ENCODE measurements at places on chromosomes 11 and 22.

DNA sequence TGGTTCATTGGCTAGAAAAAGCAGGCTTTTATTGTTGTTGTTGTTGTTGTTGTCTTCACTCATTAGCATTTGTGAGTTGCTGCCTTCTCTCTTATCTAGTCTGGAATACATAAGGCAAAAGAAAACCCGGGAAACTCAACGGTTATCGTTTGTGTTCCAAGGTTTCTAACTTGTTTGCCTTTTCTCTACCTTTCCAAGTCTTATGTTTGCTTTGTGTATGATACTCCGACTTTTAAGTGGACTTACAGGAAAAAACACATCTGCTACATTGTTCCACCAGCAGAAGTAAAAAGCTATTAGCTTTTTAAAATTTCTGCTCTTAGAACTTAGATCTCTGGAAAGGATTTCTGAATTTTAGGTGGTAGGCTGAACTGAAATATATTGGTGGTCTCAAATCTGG, 27.0 kb upstream of the HIKESHI start:
- no peak for DNase-seq

DNA sequence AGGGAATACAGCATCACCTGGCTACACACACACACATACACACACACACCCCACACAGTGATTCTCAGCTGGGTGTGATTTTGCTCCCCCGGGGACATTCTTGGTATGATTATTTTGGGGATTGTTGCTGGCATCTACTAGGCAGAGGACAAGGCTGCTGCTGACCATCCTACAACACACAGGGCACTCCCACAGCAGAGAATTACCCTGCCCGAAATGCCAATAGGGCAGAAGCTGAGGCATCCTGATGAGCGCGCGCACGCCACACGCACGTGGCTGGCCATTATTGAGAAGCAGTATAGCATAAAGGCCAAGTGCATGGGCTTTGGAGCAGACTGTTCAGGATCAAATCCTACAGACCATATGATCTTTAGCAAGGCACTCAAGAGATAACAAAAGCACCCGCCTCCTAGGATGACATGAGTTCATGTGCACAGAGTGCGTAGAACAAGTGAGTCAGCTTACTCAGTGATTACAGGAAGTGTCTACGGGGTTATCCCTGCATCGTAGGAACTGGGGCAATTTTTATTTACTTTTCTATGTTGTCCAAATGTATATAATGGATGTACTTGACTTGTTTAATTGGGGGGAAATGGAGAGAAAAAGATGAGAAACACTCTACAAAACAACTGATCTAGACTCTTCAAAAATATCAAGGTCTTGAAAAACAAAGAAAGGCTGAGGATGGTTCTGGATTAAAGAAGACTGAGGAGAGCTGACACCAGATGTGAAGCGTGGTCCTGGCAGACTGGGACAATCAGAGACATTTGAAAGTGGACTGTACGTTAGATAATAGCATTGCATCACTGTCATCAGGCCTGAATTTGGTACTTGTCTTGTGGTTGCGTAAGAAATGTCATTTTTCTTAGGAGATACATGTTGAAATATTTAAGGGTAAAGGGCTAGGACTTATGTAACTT, 7.2 kb upstream of the EHD1 start:
- no peak for DNase-seq

DNA sequence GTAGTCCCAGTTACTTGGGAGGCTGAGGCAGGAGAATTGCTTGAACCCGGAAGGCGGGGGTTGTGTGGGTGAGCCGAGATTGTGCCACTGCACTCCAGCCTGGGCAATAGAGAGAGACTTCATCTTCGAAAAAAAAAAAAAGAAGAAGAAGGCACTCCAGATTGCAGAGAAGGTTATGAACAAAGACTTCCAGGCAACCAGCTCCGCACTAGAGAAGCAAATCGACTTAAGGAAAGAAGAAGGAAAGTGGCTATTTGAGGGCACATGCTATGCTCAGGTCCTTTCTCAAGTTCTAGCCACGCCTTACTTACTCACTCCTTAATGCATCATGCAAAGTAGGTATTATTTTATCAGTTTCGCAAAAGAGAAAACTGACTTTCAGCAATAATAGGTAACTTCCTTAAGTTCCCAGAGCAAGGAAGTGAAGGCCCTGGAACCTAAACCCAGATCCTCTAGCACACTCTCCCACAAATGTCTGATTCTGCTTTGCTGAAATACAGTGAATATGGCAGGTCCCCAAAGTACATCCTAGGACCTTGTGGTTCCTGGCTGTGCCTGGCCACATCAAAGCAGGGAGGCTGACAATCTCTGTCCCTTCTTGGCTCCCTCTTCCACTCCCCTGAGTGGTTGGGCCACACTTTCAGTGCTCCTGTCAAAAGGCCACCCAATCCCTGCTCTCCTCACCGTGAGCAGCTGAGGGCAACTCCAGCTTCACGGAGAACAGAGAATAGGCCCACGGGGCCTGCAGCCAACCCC, 14.2 kb downstream of the CD3E start:
- DNase-seq = no peak

DNA sequence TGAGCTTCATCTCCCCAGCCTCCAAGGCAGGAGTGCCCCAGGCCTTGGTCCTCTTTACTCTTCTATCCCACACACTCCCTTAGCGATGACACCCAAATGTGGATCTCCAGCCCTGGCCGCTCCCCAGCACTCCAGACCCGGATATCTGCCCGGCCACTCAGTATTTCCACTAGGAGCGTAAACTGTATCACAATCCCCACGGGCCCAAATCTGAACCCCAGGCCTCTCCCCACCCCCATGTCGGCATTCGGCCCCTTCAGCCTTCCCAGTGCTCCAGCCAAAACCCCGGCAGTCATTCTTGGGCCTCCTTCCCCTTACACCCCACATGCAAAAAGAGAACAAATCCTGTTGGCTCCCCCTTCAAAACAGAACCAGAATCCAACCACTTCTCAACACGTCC, 20.8 kb downstream of the WNT11 start:
- DNase-seq = no peak

DNA sequence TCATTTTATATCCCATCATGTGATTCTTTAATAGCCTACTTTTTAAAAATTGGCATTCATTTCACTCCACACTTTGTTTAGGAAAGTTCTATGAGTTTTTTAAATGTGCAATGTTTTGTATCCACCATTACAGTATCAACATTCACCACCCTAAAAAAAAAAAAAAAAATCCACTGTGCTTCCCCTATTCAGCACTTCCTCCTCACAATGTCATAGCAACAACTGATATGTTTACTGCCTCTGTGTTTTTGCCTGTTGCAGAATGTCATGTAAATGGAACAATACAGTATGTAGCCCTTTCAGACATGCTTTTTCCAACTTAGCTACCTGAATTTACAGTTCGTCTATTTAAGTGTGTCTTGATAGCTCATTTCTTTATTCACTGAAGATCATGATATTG, 754.2 kb downstream of the FAM181B start:
- no peak for DNase-seq

DNA sequence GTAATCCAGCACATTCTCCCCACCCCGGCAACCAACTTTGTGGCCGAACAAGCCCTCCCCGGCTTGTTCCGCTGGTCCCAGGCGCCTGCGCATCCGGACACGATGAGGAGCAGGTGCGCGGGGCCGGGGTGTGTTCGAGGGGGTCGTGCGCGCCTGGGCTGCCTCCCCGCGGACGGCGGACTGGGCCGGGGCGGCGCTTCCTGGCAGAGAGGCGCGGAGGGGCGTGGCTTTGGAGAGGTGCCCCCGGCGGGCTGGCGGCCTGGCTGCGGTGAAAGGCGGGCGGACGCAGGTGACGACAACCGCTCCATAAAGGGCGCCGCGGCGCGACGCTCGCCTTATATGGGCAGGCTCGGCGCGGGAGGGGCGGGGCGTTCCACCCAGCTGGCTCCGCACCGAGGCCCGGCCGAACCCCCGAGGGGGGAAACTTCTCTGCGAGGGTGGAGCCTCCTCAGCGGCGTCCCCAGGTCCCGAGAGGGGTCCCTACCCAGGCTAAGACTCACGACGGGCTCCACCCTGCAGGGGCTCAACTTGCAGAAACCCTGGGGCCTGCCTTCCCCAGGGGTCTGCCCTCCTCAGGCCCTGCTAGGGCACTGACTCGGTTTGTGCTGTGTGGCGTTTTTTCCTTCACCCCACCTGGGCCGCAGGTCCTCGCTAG, 26.4 kb downstream of the TXN2 start:
- DNase-seq = peak; percentile 91

DNA sequence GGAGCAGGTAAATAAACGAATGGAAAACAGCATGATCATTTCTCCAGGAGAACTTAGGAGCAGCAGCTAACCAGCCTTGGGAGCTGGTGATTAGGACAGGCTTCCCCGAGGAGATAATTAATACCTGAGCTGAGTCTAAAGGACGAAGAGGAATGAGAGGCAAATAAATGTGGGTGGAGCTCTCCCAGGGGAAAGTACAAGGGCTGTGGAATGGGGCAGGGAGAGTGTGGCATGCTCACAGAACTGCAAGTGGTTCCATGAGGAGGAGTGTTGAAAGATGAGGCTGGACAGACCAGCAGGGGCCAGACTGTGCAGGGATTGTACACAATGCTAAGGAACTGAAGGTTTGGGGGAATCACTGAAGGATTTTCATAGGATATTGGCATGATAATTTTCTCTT, 14.2 kb upstream of the TLCD5 start:
- DNase-seq = no peak

DNA sequence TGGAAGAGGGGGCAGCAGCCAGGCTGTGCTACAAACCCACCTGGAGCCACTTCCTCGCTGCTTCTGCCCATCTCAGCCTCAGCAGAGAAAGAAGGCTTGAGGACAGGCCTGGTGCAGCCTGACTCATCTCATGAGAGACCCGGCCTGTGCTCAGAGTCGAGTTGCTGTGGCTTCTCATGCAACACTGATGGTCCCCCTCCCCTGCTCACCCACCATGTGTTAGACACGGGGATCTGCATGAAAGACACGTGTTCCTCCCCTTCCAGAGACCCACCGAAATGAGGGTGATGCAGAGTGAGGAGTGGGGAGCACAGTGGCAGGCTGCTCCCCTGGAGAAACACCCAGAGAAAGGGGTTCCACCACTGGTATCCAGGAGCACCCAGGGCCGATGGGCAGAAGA, 15.0 kb downstream of the RTN4R start:
- DNase-seq = no peak

GRCh38 chr11:6526411-6527135, 29.5 kb downstream of the DNHD1 start:
- no peak for DNase-seq

GRCh38 chr22:44261861-44262595, 50.7 kb downstream of the SHISAL1 start:
- no peak for DNase-seq

- DNase-seq = no peak
These were observed 17.4 kb downstream of the TP53AIP1 start for GRCh38 chr11:128925250-128925600.

DNA sequence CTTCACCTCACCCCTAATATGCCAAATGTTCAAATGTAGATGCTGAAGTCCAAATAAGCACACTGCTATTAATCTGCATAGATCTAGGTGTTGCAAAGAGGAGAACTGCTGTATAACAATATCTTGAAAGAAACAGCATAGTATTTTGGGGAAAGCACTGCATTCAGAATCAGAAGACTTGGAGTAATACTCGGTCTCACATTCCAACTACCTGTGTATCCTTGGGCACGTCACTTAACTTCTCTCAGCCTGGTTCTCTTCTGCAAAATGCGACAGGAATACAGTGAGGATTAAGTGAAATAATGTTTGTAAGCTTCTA, 332 bp upstream of the HMGXB4 start:
- DNase-seq = no peak

DNA sequence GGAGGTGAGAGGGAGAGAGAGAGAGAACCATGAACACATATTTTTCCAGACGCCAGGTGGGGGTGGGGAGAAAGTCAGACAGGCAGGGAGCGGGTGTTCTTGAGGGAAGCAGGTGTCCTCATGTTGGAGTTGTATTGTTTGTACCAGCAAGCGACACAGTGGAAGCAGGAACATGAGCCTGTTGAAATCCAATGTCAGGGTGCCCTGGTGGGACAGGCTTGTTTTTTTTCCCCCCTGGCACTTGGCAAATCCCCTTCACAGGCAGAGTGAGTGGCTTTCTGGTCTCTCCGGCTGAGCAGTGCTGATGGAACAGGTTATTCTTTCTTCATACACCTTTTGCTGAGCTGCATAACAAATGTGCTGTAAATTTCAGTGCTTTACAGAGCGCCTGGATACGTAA, 125.6 kb downstream of the GRIK4 start:
- DNase-seq = no peak

- DNase-seq = no peak
These were observed 13.1 kb downstream of the TCF20 start for GRCh38 chr22:42257386-42257785.

Measured in stimulated activated CD4-positive, alpha-beta T cell treated with anti-CD3 and anti-CD28 coated beads, Interleukin-15, amount 100 ng/mL, for 1 hour (primary cell).